ENCODE measurements at places on chromosomes 4 and X.

- DNase-seq: no peak
Observed at GRCh38 chrX:150696866-150697265, 3.7 kb downstream of the MTMR1 start.

- no peak for DNase-seq
Observed at GRCh38 chr4:156060661-156061060, 107.0 kb upstream of the CTSO start.

GRCh38 chr4:19748519-19749479 is 502.9 kb upstream of the SLIT2 start:
- no peak for DNase-seq

DNA sequence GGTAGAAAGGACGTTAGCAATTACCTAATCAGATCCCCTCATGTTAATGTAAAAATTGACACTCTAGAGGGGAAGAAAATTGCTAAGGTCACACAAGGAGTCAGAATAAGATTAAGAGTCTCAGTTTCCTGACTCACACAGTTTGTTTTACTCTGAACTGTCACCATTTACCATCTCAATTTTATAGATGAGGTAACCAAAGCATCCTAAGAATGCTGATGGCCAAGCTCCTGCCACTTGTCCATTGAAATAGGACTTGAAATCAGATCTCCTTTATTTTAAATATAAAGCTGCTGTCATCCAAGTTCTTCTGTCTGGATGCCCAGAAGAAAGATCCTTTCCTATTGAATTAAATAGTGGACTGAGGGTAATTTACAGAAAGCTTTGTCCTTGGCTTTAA is 114.8 kb upstream of the VAMP7 start:
- no peak for DNase-seq

- no peak for DNase-seq
Observed at GRCh38 chr4:860561-860960, 34.6 kb upstream of the CPLX1 start.

DNA sequence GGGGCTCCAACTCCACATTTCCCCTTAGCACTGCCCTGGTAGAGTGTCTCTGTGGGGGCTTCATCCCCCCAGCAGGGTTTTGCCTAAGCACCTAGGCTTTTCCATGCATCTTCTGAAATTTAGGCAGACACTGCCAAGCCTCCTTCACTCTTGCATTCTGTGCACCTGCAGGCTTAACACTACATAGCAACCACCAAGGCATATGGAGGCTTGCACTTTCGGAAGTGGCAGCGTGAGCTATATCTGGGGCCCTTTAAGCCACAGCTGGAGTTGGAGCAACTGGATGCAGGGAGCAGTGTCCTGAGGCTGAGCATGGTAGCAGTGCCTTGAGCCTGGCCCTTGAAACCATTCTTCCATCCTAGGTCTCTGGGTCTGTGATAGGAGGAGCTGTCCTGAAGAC is 214.8 kb upstream of the RPL34 start:
- DNase-seq: no peak

GRCh38 chr4:143291314-143291713 is 45.4 kb upstream of the GAB1 start:
- no peak for DNase-seq

DNA sequence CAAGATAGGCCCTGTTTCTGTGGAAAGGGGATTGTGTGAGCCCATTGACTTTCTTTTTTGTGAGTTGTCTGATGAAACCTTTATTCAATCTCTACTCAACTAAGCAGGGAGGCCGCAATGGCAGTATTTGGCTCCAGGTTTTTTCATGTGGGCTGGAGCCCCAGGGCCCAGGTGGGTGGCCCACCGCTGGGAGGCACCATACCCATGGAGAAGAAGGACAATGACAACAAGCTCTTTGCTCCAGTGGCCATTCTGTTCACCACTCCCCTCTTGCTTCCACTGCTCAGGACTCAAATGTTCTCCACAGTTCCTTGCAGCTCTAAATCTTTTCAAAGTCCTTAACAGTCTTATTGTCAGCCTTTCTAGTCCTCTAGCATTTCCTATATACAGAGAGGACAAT is 54.1 kb downstream of the HOPX start:
- DNase-seq: no peak
